ENCODE measurements at places on chromosomes 2 and 18.
A peak's percentile ranks its signal among the peaks of the same experiment; 100 is the strongest.

DNA sequence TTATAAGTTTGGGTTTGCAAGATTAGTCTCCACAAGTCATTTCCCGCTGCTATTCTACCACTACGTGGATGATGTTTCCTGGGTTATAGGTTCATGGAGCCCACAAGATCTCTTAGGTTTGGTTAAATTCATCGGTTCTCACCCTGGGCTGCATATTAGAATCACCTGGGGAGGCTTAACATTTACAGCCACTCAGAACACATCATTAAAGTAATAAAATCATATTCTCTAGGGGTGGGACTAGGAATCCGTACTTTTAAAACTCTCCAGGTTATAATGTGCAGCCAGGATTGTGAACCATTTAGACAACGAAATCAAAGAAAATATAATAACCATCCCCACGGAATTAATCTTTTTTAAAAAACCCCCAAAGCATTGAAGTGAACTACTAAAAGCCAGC, 167.7 kb downstream of the ACTR3 start:
- DNase-seq: no peak

- DNase-seq: no peak
Measured at GRCh38 chr18:7068871-7069590, 48.6 kb downstream of the LAMA1 start.

- DNase-seq: peak; percentile 66
Measured at GRCh38 chr2:85753525-85754312, at the start of gene ATOH8. Gene ATOH8 (plus strand): TSS chr2:85753991. CDS start chr2:85754190, 199 bp downstream.

GRCh38 chr18:48293954-48294898, 115.0 kb downstream of the ZBTB7C start:
- DNase-seq: peak; percentile 53

- DNase-seq: no peak
Measured at GRCh38 chr2:239606741-239607516, 206.1 kb upstream of the HDAC4 start.

GRCh38 chr2:1868683-1869141, 124.4 kb upstream of the PXDN start:
- no peak for DNase-seq

GRCh38 chr2:238097988-238098871, 1.9 kb upstream of the ESPNL start:
- peak; percentile 68 for DNase-seq

DNA sequence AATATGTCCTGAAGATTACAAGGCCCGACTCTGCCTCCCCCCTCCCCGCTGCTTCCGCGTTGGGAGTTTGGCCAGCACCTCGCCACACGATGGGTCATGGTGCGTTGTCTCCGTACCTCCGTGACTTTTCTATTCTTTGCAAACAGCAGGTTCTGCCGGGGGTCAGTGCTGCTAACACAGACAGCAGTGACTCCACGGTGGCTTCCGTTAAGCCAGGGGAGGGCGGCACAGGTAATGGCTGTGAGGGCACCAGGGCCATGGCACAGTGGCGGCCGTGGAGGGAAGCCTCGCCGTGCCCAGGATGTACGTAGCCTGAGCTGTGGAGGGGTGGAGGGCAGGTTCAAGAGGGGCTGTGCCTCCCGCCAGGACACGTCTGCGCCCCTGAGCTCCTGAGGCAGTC, 115.5 kb downstream of the NFATC1 start:
- DNase-seq: no peak

DNA sequence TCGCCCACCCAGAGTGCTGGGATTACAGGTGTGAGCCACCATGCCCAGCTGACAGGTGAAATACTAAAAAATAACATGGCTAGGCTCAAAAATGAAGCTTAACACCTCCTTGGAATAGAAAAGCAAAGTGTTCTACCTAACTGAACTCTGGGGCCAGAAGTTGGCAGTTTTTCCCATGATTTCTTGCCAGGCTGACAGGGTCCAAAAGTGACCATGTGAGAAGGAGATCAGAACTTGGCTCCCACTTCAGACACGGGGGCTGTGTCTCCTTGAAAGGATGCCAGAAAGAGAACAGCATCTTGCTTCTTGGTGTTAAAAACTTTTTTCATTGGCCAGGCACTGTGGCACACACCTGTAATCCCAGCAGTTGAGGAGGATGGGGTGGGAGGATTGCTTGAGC, 47.0 kb downstream of the BMPR2 start:
- DNase-seq: no peak
